ENCODE measurements at places on chromosomes 6 and 20. TPM values are rescaled to one million over a fixed set of nuclear protein-coding genes. Genes with fewer than 3 reads are reported as not detected.

Gene CEP250
- total RNA-seq: 19.3 TPM

GRCh38 chr6:37576336-37576737, 76.6 kb upstream of the CCDC167 start:
- DNase-seq: no peak

DNA sequence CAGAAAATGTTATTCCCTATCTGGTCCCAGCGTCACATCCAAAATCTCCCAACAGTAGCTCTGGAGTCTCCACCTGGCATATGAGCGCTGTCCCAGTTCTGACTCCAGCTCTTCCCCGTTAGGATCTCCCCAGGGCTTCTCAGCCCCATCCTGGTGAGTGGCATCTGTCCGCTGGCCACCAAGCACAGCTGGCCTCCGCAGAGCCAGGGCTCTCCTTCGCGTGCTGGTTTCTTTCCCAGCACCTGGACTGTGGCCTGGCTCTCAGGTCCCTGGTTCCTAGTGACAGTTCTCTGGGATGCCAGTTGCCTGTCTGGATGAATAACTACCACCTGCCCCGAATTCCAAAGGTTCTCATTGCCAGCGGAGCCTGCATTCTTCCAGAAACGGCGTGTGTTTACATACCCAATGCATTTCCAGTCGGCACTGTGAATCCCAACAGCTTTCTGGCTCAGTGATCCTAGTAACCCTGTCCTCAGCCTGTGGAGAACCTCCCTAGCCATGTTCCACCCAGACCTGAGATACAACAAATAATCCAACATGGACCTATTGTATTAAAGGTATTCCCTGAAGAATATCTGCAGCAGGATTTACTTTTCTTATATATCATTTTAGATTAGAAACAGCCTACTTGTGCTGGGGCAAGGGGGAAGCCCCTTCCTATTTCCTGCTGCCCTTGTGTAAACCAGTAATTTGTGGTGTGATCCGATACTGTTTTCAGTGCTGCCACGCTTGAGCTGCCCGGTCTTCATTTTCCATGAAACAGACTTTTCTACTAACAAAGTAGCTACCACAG, 69.9 kb upstream of the PDE10A start:
- DNase-seq: no peak

- no peak for DNase-seq
These were observed 5.2 kb downstream of the MBOAT1 start for GRCh38 chr6:20207088-20207418.

- no peak for DNase-seq
These were observed 437.5 kb downstream of the CBLN4 start for GRCh38 chr20:55567826-55568225.

- DNase-seq: no peak
These were observed 23.9 kb upstream of the BAG2 start for GRCh38 chr6:57147955-57148858.

GRCh38 chr6:79670789-79671188, 39.7 kb downstream of the SH3BGRL2 start:
- no peak for DNase-seq

Gene ADGRF5
- 71.1 TPM for total RNA-seq

DNA sequence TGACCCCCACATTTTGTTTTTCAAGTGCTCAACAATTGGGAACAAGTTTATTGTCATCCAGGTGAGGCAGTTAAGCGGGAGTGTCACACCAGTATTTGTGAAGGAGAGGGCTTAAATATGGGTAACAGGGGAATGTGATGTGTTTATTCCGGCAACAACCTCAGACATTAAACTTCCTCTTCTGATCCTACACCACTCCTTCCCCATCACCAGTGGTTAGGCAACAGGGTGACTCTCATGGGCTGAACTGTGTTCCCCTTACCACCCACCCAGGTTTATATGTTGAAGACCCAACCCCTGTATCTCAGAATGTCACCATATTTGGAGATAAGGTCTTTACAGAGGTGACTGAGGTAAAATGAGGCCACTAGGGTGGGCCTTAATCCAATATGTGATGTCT, 52.1 kb upstream of the RNF182 start:
- DNase-seq: no peak

GRCh38 chr6:36489426-36489825, 46.6 kb downstream of the KCTD20 start:
- DNase-seq: no peak

DNA sequence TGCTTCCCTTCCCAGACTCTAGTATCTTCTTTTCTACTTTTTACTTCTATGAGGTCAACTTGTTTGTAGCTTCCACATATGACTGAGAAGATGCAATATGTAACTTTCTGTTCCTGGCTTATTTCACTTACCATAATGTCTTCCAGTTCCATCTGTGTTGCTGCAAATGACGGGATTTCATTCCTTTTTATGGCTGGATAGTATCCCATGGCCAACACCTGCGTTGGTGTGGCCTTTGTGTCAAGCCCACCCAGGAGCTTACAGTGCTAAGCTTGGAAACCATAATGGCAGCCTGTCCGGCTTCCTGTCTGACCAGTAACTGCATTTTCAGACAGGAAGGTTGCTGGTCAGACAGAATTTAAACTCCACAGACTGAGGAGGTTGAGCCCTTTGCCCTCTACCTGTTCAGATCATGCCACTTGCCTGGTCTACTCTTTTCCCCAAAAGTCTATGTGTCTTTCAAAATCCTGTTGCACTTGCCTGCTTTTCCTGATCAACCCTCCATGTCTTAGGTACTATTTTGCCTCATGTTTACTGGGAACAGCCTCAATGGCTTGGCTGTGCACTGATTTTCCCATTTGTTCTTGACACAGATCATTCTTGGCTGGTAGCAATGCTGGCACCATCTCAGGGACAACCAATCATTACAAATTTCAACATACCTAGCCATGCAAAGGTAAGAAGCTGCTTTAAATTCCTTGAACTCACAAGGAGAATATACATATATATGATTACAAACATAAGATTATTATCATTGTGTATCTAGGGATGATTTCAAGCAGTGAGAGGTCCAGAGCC, 114.3 kb upstream of the PLEKHG1 start:
- DNase-seq: no peak

Measured in mesenteric fat pad (tissue), 1 donor.